ENCODE measurements at places on chromosomes 7 and 10.

DNA sequence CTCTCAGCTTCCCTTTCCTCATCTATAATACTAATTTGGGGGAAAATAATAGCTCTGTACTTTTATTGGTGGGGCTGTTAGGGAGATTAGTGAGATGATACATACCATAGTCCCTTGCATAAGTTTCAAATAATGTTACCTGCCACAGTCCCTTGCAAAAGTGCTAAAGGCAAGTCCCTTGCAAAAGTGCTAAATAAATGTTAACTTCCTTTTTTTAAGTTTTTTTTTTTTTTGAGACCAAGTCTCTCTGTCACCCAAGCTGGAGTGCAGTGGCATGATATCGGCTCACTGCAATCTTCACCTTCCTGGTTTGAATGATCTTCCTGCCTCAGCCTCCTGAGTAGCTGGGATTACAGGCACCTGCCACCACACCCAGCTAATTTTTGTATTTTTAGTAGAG lies 43.4 kb upstream of the SRGN start:
- DNase-seq = no peak

DNA sequence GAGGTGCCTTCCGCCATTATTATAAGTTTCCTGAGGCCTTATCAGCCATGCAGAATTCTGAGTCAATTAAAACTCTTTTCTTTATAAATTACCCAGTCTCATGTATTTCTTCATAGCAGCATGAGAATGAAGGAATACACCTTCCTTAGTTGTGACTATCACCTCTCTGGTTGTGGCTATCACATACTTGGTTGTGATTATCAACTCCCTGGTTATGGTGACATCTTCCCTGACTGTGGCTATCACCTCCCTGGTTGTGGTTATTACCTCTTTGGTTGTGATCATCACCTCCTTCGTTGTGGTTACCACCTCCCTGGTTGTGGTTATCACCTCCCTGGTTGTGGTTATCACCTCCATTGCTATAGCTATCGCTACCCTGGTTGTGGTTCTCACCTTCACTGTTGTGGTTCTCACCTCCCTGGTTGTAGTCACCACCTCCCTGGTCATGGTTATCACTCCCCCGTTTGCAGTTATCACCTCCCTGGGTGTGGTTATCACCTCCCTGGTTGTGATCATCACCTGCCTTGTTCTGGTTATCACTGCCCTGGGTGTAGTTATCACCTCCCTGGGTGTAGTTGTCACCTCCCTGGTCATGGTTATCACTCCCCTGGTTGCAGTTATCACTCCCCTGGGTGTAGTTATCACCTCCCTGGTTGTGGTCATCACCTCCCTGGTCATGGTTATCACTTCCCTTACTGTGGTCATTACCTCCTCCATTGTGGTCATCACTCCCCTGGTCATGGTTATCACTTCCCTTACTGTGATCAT lies 105.9 kb downstream of the GPR26 start:
- no peak for DNase-seq

- DNase-seq = no peak
Measured at GRCh38 chr10:68074031-68074774, 880 bp downstream of the HERC4 start.

- DNase-seq = no peak
Measured at GRCh38 chr10:20303453-20304152, 487.4 kb downstream of the PLXDC2 start.

DNA sequence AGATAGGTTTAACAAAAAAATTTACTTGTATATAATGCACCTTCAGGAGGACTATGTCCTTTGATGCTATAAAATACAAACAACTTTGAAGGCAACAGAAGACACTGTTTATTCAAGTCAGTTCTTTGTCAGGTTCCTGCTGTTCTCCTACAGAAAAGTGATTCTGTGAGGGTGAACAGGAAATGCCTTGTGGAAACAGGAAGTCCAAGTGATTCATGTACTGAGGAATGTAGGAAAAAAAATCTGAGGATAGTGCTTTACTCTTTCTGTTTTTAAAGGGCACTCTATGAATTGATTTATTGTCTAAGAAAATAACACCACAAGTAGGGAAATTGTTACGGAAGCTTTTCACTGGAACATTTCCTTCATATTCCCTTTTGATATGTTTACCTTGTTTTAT lies 171.9 kb downstream of the HDAC9 start:
- no peak for DNase-seq

DNA sequence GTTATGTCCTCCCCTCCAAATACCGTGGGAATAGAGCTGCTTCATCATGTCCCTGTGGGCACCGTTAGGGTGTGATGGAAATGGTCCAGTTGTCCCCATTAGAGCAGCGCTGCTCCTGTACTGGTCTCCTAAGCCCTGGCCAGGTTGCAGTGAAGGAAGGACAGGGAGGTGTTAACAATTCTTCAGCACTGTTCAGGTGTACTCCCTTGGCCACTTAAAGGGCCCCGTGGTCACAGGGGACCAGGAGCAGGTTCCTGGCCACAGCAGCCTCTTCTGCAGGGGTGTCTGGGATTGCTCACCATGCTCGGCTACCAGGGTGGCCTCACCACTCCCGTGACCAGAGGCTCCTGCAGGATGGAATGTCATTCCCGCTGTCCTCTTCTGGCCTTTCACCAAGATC lies 65.8 kb downstream of the MINDY4 start:
- DNase-seq = no peak

DNA sequence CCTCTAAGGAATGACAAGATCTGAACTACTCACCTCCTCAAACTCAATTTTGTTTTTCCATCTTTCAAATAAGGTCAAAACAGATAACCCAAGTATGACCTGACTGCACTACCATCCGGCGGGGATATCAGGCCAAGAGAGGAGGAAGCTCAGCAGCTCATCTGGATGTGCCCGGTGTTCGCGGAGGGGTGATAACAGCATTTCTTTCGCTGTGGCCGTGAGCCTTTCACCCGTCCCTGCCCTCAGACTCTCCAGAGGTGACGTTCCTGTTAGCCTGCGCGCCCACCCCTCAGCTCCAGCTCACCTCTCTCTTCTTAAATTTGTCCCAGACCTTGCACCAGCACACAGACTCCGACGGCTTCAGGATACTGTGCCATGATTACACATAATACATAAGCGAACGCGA lies 526 bp downstream of the ZNF248 start:
- DNase-seq = peak; percentile 4

GRCh38 chr7:120445276-120445675 lies 172.3 kb downstream of the KCND2 start:
- DNase-seq = no peak

DNA sequence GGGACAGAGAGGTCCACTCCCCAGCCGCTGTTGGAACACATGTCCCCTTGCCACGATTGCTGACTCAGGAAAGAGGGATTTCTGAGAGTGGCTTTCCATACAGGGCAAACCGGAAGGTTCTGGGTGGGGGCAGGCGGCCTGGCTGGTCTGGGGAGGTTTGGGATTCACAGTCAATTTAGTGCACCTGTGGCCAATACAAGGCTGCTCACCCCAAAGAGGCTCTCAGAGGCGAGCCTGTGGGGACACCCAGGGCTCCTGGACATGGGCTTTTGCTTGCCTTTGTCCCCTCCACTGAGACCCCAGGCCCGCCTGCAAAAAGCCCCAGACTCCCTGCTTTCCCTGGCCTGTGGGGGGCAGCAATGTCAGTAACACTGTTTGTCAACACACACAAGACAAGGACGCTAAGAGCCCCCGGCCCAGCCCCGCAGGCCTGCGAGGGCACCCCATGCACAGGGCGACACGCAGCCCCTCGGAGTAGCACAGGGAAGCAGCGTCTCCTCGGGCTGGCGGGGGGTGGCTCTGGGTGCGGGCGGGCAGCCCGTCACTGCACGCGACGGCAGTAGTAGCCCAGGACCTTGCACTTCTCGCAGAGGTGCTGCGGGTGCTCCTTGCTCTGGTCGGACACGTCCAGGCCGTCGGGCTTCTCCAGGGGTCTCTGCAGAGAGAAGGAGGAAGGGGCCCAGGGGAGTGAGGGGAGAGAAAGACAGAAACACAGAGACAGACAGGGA lies 38.7 kb downstream of the PPIF start:
- no peak for DNase-seq

- DNase-seq = no peak
Measured at GRCh38 chr10:69434169-69434568, 17.1 kb upstream of the TSPAN15 start.

DNA sequence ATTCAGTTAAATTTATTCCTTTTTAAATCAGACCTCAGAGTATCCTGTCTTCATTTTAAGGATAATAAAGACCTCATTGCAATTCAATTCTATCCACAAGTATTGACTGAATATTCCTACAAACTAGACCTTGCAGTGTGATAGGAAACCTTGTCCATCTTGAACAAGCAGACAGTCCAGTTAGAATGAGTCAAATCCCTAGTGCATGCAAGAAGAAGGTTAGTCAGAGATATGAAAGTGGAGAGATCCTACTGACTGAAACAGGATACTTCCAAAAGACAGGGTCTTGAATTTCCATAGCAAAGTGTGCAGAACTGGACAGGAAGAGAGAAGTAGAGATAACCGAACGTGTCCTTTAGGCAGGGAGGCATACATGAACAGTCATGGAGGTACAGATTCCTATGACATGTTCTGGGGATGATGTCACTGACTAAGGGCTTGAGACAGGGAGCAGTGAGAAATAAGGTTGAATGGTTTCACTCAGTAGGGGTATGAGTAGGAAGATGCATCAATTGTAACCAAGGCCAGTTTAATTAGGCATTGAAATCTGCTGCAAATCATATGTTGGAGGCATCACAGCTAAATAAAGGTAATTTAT lies 45.2 kb downstream of the PPP1R3A start:
- no peak for DNase-seq

DNA sequence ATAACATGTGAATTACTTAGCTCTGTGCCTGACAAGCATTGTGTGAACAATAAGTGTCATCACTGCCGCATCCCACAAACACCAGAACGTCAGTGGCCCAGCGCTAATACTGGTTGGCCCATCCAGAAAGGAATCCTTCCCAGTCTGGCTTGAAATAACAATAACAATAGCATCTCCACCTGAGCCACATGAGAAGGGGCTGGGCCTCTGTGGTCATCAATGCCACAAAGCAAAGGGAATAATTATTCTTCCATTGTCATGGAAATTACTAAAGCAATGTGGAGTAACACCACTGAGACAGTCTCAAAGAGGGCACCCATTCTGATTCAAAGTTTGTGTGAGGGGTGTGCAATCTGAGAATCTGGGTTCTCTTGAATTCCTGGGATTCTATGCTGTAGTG lies 105.7 kb upstream of the INHBA start:
- no peak for DNase-seq

- no peak for DNase-seq
Measured at GRCh38 chr7:31305260-31305659, 35.3 kb downstream of the NEUROD6 start.

DNA sequence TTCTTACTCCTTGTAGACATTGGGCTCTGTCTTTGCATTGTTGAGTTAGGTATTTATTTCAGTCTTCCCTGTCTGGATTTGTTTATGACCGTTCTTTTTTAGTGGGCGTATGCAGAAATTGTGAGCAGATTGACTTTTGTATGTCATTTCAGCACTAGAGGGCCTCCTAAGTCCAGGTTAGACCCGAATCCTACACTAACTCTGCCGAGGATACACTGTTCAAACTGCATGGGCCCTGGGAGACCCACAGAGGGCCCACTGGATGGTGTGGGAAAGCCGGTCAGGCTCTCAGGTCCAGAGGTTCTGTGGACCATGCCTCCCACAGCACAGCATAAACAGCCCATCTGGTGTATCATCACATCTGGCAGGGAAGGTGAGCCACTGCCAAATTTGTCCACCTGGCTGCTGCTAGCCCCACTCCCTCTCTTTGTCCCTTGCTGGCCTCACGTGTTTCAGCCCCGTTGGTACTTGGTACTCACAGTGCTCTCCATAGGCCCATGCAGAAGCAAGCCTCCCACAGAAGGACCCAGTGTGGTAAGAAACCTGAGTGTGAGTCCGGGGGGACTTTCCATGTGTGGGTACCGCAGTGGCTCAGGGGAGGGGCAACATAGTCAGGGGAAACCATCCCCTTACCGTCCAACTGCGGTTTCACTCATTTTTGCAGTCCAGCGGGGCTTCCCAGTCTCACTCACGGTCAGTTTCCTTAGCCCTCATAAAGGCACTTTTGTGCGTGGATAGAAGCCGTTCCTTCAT lies 112.8 kb downstream of the APBB1IP start:
- DNase-seq = no peak

GRCh38 chr10:11164551-11164802 lies 146.8 kb downstream of the CELF2 start:
- DNase-seq = no peak

- no peak for DNase-seq
Measured at GRCh38 chr7:86768394-86768793, 124.7 kb downstream of the GRM3 start.

DNA sequence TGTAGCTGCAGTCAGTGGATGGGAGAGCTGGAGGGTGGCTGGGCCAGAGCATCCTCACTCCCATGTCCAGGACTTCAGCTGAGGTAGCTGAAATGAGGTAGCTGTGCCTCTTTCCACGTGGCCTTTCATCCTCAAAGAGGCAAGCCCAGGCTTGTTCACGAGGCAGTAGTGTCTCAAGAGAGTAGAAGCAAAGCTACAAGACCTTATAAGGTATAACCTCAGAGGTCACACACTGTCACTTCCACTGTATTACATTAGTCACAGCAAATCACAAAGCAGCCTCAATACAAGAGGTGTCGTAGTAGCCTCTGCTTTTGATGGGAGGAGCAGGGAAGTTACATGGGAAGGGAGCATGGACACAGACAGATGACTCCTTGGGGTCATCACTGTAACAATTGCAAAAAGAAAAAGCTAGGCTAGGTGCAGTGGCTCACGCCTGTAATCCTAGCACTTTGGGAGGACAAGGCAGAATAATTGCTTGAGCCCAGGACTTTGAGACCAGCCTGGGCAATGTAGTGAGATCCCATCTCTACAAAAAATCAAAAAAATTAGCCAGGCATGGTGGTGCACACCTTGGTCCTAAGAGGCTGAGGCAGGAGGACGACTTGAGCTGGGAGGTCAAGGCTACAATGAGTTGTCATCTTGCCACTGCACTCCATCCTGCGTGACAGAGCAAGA lies 97.5 kb downstream of the SKIDA1 start:
- no peak for DNase-seq

GRCh38 chr10:49280001-49280408 lies 19.0 kb upstream of the C10orf71 start:
- DNase-seq = no peak
